ENCODE measurements at places on chromosomes 3 and 15. TPM values are rescaled to one million over a fixed set of nuclear protein-coding genes. Genes with fewer than 3 reads are reported as not detected.

TP63 gene
- total RNA-seq = not detected

SUCNR1 gene
- not detected for total RNA-seq

CYP19A1 gene
- total RNA-seq = not detected

ZIC4 gene
- total RNA-seq = not detected

PRR20G gene
- not detected for total RNA-seq

ROPN1 gene
- not detected for total RNA-seq

TNNC1 gene
- not detected for total RNA-seq

LTF gene
- total RNA-seq = 0.51 TPM

ZNF80 gene
- total RNA-seq = not detected

RBMS3 gene
- total RNA-seq = 25.9 TPM

GABRA5 gene
- total RNA-seq = not detected

VPS8 gene
- 75.9 TPM for total RNA-seq

CCDC71 gene
- total RNA-seq = 22.0 TPM

CPA3 gene
- 0.68 TPM for total RNA-seq

ISL2 gene
- total RNA-seq = 1.2 TPM

LINGO1 gene
- not detected for total RNA-seq

ROBO1 gene
- total RNA-seq = 0.47 TPM

STRA6 gene
- total RNA-seq = not detected

RAB7A gene
- 46.5 TPM for total RNA-seq

GMNC gene
- not detected for total RNA-seq

DNAH12 gene
- under 0.01 TPM for total RNA-seq

LRRC31 gene
- not detected for total RNA-seq

RAB6B gene
- total RNA-seq = 1.9 TPM

CPN2 gene
- not detected for total RNA-seq

GOLGA8O gene
- 0.51 TPM for total RNA-seq

BCL2A1 gene
- total RNA-seq = not detected

PRKCI gene
- total RNA-seq = 32.8 TPM

CDCP1 gene
- total RNA-seq = 0.17 TPM

Measured in dermis blood vessel endothelial cell (primary cell).